A549 treated with CpdA at 1 μM for 4 hours (cell line): ENCODE measurements at places on chromosomes 13 and 19. TPM values are rescaled to one million over a fixed set of nuclear protein-coding genes. Genes with fewer than 3 reads are reported as not detected.

CBLC gene
- total RNA-seq, result not detected in 5 replicates

TPTE2 gene
- not detected in 5 replicates for total RNA-seq

KRI1 gene
- total RNA-seq, result 18.1 to 19.8 TPM (median 18.6 TPM) in 5 replicates

COL5A3 gene
- 3.8 to 5.2 TPM (median 4.0 TPM) in 5 replicates for total RNA-seq

BCAM gene
- total RNA-seq, result 62.9 to 86.9 TPM (median 77.5 TPM) in 5 replicates

MISP3 gene
- total RNA-seq, result 3.1 to 4.3 TPM (median 4.0 TPM) in 5 replicates

CEACAM4 gene
- not detected in 5 replicates for total RNA-seq

CPAMD8 gene
- 0.02 to 0.52 TPM (median 0.10 TPM) in 4 of 5 replicates, not detected in the other for total RNA-seq

ATG4D gene
- 15.1 to 22.5 TPM (median 22.1 TPM) in 5 replicates for total RNA-seq

KIR3DL2 gene
- total RNA-seq, result not detected in 5 replicates

KLK14 gene
- 0.29 to 0.70 TPM (median 0.50 TPM) in 5 replicates for total RNA-seq

IZUMO4 gene
- total RNA-seq, result 0.46 to 0.97 TPM (median 0.55 TPM) in 5 replicates

SHISA2 gene
- 0.01 TPM in 1 of 5 replicates, not detected in the others for total RNA-seq

GPR12 gene
- not detected in 5 replicates for total RNA-seq
